Naive B cell (primary cell): ENCODE measurements at places on chromosomes 5 and 9. TPM values are rescaled to one million over a fixed set of nuclear protein-coding genes. Genes with fewer than 3 reads are reported as not detected.

Gene SYK
- 261 TPM for polyA plus RNA-seq

Gene SLC34A1
- polyA plus RNA-seq = not detected

GRCh38 chr9:70034271-70034711, 9.4 kb upstream of the MAMDC2 start:
- DNase-seq = no peak

- no peak for DNase-seq
These were observed 946 bp downstream of the ADCY2 start for GRCh38 chr5:7396713-7397454.
